ENCODE measurements at places on chromosomes 7 and 10. TPM values are rescaled to one million over a fixed set of nuclear protein-coding genes. Genes with fewer than 3 reads are reported as not detected.

WNT8B gene
- total RNA-seq = not detected

GDF2 gene
- not detected for total RNA-seq

FAM180A gene
- 0.06 TPM for total RNA-seq

WNT2 gene
- not detected for total RNA-seq

PLXNA4 gene
- total RNA-seq = 0.41 TPM

TAS2R5 gene
- 0.37 TPM for total RNA-seq

CALCR gene
- total RNA-seq = not detected

SPACDR gene
- total RNA-seq = 0.86 TPM

HOXA2 gene
- 0.81 TPM for total RNA-seq

SFTPA1 gene
- not detected for total RNA-seq

CCDC172 gene
- total RNA-seq = not detected

PPRC1 gene
- total RNA-seq = 55.8 TPM

SPDYE8 gene
- total RNA-seq = not detected

TFEC gene
- not detected for total RNA-seq

LRIT1 gene
- not detected for total RNA-seq

CLCN1 gene
- total RNA-seq = not detected

TCAF2 gene
- 1.2 TPM for total RNA-seq

TMEM236 gene
- total RNA-seq = 0.06 TPM

C10orf143 gene
- total RNA-seq = 0.39 TPM

OR13A1 gene
- total RNA-seq = 0.05 TPM

EBLN1 gene
- not detected for total RNA-seq

ATG9B gene
- 0.70 TPM for total RNA-seq

FOXP2 gene
- not detected for total RNA-seq

AKR1C3 gene
- 1,197 TPM for total RNA-seq

GRID2IP gene
- not detected for total RNA-seq

TLX1 gene
- not detected for total RNA-seq

MYL10 gene
- not detected for total RNA-seq

AKR1C8 gene
- total RNA-seq = not detected

UPK3BL2 gene
- 1.3 TPM for total RNA-seq

PLEKHS1 gene
- 0.07 TPM for total RNA-seq

SPDYE6 gene
- total RNA-seq = not detected

TRIM50 gene
- total RNA-seq = not detected

OR6V1 gene
- not detected for total RNA-seq

DLG5 gene
- total RNA-seq = 36.6 TPM

OGDH gene
- 29.9 TPM for total RNA-seq

CHST15 gene
- total RNA-seq = 7.6 TPM

AKR1C4 gene
- 0.30 TPM for total RNA-seq

PPA1 gene
- 222 TPM for total RNA-seq

RALA gene
- total RNA-seq = 33.3 TPM

RBM20 gene
- total RNA-seq = 3.3 TPM

ZNF107 gene
- 2.2 TPM for total RNA-seq

MYL7 gene
- not detected for total RNA-seq

HGF gene
- 0.05 TPM for total RNA-seq

GSDME gene
- total RNA-seq = 52.7 TPM

MRC1 gene
- total RNA-seq = 0.03 TPM

NEUROG3 gene
- total RNA-seq = not detected
